ENCODE measurements at places on chromosomes 11 and 22.
A peak's percentile ranks its signal among the peaks of the same experiment; 100 is the strongest.

DNA sequence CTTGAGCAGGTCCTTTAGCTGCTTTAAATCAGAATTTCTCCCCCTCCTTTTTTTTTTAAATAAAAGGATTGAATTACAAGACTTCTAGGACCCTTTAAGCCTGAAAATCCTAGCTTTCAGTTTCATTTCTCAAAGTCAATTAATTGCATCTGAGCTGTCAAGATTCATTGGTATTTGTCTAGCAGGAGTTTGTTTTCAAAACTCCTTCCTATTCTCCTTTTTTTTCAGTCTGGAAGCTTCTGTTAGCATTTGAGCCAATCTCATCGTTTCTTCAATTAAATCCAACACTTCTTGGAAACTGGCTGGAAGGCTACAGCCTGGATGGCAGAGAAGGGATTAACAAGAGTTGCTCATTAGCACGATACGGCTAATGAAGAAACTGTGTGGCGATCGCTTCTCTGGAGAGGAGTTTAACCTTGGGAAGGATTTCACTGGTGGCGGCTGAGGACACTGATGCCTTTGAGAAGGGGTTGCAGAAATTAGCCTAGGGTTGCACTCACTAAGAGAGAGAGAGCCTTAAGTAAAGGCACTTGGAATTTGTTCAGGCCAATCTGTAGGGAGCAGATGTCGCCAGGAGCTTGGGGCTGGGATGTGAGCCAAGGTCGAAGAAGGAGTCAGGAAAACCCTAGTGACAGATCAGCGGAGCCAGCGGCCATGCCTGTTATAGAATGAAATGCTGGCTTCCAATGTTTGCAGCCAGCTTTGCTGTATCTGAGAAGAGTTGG, 43.8 kb upstream of the API5 start:
- DNase-seq = no peak

DNA sequence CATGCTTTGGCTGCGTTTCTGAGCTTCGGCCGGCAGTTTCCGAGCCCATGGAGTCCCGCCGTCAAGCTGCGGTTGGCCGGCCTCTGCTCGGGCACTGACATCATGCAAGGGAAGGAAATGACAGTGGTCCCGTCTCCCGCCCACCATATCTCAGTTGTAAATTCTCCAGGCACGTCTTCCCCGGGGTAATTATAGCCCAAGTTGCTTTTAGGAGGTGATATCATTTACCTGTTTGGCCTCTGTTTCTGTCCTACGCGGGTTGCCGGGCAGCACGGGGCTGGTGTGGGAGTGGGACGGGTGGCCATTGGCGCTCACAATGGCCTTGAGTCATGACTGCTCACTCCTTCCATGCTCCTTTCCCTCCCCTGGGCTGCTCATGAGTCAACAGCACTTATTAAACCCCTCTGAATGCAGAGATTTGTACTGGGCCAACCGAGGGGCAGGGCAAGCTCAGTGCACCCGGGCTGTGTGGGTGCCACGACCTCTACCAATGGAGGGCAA, 4.2 kb upstream of the ANO1 start:
- peak; percentile 70 for DNase-seq

DNA sequence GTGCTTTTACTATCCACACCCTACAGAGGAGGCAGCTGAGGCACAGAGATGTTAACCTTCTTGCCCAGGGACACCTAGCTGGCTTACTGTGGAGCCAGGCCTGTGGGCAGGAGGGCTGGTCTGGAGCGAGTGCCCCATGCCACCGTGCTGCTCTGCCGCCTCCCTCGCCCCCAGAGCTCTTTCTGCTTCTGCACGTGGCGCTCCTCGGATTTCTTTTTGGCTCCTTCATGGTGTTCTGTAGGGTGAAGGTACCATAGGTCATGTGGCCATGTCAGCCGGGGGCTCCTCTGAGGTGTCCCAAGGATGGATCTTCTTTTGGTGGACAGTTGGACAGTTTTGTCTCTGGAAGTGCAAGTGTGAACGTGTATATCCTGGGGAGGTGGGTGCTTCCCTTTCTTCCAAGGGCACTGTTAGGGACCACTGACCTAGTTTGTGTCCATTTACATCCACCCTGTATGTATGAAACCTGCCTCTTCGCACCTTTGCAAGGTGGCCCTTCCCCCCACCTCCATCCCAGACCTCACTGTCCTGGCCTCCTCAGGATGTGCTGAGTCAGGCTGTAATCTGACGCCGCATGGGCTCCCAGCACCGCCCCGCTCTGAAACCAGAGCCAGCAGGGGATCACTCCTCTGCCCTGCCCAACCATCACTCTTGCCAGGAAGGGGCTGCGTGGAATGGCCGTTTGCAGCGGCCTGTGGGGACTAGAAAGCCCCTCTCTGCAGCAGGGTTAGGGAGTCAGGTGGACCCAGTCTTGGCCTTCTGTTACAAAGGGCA, 31.7 kb downstream of the POLR3H start:
- DNase-seq = peak; percentile 63

- no peak for DNase-seq
Measured at GRCh38 chr11:76660533-76661305, 9.8 kb downstream of the LRRC32 start.

- no peak for DNase-seq
Measured at GRCh38 chr11:62151737-62152102, 27.9 kb downstream of the INCENP start.

- DNase-seq = no peak
Measured at GRCh38 chr11:1573903-1574237, 1.8 kb upstream of the DUSP8 start.

GRCh38 chr11:118928870-118929500, 3.3 kb upstream of the BCL9L start:
- no peak for DNase-seq

DNA sequence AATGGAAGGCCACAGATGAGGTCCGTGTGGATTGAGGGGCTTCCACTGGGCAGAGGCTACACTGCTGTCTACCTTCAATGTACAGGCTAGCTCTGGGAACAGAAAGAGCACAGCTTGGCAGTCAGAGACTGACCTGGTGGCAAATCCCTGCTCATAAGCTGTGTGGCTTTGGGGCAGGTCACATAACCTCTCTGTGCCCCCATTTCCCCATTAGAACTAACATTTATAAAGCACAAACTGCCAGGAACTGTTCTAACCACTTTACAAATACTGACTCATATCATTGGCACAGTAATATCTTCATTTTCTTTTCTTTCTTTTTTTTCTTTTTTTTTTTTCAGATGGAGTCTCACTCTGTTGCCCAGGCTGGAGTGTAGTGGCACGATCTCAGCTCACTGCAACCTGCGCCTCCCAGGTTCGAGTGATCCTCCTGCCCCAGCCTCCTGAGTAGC, 3.1 kb downstream of the FOSL1 start:
- no peak for DNase-seq

DNA sequence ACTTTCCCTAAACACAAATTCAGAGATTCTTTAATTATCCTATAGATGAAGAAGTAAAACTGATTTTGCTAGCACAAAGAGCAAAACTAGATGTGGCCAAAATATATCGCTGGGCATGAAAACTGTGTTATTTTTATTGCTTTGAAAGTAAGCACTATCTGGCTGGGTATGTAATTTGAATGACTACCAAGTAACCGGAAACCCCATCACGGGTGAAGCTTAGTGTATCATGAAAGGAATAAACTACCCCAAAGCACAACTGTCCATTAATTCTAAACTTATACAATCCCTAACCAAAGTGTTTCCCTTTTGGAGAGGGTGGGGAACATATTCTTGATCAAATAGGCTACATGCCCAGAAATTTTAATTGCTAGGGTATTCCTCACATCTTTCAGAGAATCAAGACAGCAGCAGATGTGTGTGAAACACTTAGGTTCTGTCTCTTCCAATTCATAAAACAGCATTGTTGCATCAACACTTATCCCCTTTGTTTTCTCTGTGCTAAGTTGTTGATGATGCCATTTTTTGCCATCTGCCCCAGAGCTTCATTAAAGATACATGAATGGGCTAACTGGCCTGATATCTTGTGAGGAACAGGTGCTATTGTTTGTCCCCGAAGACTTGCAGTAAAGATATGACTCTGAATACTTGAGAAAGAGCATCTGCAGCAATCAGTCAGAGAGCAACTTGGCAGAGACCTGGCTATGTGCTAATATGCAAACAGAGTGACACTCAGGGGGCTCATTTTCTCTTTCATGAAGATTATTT, 238.2 kb downstream of the SOX6 start:
- DNase-seq = no peak

DNA sequence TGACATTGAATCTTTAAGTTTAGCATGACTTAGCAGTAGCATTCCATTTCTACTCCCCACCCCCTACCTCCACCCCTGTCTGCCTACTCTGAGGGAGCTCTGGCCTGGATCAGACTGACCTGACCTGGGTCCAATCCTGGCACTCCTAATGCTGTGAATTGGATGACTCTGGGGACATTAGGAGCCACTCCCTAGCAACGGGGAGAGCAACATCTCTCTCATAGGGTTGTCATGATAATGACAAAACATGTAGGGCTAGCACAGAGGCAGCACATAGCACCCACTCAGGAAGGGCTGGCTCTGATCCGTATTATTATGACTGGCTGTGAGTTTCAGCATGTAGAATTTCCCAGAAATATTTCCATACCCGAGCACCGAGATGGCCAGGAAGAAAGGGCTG, 40.5 kb downstream of the CABIN1 start:
- DNase-seq = no peak

DNA sequence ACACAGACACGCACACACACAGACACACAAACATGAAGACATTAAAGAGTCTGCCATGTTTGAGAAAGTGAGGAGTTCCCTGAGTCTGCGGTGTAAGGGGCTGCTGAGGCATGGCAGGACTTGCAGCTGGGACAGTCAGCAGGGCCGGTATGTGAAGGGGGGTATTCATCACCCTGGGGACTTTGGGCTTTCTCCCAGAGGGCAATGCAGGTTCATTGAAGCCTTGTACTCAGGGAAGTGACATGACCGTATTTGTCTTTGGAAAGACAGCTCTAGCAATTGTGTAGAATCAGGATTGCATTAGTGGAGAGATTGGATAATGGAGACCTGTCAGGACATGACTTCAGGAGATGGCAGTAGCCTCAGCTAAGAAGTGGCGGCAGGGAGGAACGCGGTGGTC, 9.4 kb upstream of the ADAMTS8 start:
- no peak for DNase-seq

DNA sequence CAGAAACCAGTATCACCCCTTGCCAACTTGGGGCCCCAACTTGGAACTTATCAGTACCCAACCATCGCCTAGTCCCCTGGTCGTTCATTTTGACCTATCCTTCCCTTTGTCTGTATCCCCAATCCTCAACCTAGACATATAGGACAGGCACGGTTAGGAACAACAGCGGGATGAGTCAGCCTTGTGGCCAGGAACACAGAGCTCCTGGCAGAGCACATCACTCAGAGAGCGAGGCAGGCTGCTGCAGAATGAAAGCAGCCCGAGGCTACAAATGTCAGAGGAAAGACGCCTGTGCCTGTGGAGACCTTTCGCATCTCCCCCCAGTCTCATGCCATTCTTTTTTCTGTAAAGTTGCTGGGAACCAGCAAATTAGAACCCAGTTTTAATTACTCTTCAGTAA, 14.6 kb downstream of the DKK3 start:
- DNase-seq = peak; percentile 87

- no peak for DNase-seq
Measured at GRCh38 chr11:1071571-1072115, 3.0 kb upstream of the MUC2 start.

- DNase-seq = no peak
Measured at GRCh38 chr22:49241174-49241851, 586.4 kb downstream of the BRD1 start.

GRCh38 chr22:30778261-30778660, 83.6 kb downstream of the OSBP2 start:
- no peak for DNase-seq

GRCh38 chr11:100715165-100715761, 28.2 kb downstream of the ARHGAP42 start:
- DNase-seq = no peak

GRCh38 chr11:29978549-29978948, 38.3 kb downstream of the KCNA4 start:
- no peak for DNase-seq

DNA sequence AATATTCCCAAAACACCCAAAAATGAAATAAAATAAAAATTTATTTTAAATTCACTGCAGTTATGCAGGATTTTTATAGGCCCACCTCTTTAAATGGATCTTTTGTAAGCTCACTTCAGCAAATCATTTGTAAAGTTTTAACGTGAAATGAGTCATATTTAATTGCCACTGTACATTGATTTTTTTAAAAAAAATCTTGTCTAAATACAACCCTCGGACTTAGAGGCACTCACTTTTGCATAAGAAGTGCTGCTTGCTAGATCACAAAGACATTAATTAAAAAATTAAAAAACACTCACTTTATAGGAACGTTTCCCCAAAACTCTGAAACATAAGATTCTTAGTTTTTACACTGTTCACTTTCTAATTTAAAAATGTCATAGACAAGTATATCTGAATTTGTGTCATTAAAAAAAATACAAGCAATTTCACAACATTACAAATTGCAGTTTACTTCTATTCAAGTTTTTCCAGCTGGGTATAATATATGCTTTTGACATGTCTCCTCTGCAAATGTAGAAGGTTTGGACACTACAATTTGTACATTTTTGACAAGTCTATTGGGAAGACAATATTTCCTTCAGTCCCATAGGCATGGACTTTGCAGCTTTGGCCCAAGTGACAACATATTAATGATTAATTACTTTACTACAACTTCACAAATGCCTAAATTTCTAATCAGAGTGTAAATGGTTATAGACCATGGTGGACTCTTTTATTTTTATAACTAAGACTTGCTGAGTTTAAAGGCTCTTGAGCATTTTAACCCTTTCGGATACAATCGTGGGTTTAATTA, 1088.4 kb downstream of the LRRC4C start:
- DNase-seq = no peak

GRCh38 chr22:47307326-47307725, 544.9 kb downstream of the TBC1D22A start:
- no peak for DNase-seq

- peak; percentile 25 for DNase-seq
Measured at GRCh38 chr22:24432059-24432853, 4.9 kb downstream of the ADORA2A start.

- no peak for DNase-seq
Measured at GRCh38 chr22:24977370-24978221, 25.1 kb downstream of the KIAA1671 start.

DNA sequence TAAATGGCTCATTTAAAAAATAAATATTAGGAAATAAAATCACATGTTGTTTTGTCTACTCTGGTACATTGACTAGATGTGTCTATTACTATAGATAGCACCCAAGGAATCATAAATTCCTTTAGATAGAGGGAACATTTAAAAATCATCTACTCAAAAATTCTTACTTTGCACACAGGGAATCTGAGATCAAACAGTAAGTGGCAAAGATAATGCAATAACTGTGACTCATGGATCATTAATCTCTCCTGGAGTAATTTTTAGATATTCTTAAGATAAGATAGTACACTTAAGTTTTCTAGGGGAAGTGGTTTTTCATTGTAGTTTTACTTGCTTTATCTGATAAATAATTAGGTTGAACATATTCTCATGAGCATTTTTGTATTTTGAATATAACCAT, 468.9 kb downstream of the LUZP2 start:
- DNase-seq = no peak

- DNase-seq = peak; percentile 79
Measured at GRCh38 chr22:43126501-43127165, 16.1 kb downstream of the BIK start.

DNA sequence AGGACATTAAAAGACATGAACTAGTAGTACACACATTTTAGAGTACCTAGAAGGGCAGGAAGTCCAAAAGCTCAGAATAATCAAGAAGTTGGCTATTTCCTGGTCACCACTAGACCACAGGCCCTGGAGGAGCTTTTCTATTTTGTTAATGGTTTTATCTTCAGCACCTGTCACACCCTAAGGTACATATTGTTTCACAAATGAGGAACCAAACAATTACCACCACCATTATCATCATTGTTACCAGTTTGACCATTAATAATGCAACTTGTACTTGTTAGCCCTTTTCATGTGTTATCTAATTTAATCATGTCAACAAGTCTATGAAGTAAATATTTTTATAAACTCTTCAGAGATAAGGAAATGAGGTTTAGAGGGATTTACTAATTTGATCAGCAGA, 4.9 kb downstream of the MRPL48 start:
- no peak for DNase-seq

Measured in brain microvascular endothelial cell (primary cell).